AG04450 (cell line): ENCODE measurements at places on chromosomes 1 and 21.

DNA sequence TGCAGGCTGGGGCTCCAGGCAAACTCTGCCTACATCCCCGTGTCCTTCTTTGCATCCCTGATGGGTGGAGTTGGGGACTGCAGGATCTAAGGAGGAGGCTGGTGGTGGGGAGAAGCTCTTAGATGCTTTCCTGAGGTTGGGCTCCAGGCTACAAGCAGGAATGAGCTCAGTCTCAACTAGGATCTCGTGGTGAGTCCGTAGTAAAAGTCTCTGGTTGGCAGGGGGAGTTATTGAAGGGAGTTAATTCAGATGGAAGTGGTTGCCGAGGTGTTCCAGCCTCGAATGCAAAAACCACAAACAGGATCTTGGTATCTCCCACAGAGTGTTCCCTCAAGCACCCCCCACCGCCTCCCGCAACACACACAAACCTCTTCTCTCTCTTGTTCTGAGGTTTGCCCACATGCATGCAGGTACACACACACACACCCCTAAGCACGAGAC, 35.0 kb downstream of the TMCC2 start:
- no peak for DNase-seq

- no peak for DNase-seq
Observed at GRCh38 chr1:153919876-153920852, 2.6 kb downstream of the GATAD2B start.

- no peak for DNase-seq
Observed at GRCh38 chr1:51156752-51157151, 54.7 kb downstream of the C1orf185 start.

DNA sequence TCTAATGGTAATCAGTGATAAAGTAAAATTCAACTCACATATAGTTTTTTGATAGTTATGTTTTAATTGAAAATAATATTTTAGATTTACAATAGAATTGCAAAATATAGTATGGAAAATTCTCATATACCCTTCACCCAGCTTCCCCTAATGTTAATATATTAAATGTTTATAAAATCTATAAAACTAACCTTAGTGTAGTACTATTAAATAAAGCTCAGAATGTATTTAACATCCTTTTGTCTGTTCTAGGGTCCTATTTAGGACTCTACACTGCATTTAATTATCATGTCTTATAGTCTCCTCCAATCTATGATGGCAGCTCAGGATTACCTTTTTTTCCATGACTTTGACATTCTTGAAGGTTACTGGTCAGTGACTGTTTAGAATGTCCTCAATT, 389.2 kb downstream of the LMX1A start:
- no peak for DNase-seq

- peak; percentile 16 for DNase-seq
Observed at GRCh38 chr1:44377925-44378784, 23.1 kb upstream of the ERI3 start.

GRCh38 chr1:69569175-69569541, 1.4 kb downstream of the LRRC7 start:
- DNase-seq: no peak

GRCh38 chr1:225415967-225416745, 11.7 kb downstream of the LBR start:
- no peak for DNase-seq

DNA sequence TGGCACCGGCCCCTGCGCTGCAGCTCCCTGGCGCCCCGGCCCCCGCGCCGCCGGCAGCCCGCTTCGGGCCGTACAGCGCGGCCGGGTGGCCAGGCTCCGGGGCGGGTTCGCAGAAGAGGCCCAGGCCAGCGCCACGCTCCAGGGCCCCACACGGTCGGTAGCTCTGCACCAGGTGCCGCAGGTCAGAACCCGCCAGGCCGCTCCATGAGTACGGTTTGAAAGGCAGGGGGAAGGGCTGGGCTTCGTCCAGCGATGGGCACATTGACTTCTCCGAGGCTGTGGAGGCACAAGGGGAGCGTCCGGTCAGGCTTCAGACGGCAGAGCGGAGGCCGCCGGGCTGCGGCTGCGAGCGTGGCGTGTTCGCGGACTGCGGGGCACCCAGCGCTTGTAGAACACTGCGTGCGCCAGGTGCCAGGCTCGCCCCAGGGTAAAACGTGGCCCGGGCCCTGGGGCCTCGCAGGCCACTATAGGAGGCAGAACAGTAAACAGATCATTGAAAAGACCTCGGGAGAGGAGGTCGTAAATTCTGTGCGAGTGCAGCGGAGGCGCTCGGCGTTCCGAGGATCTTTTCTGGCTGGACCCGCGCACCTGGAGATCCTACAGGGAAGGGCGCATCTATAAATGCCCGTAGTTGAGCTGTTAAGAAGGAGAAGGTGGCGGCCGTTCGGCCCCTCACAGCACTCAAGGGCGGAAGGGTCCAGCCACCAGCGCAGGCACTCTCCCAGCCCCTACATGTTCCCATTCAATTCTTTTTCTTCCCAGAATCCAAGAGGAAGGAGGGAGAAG, 5.7 kb downstream of the GFI1 start:
- no peak for DNase-seq
